CD4-positive, alpha-beta T cell treated with Interleukin-2 at 100 ng/mL for 4 hours (primary cell): ENCODE measurements at places on chromosomes 3 and 15.
A peak's percentile ranks its signal among the peaks of the same experiment; 100 is the strongest.

GRCh38 chr3:120741837-120742197, 499 bp downstream of the RABL3 start:
- DNase-seq = no peak

GRCh38 chr3:144114767-144115166, 143.1 kb downstream of the DIPK2A start:
- no peak for DNase-seq

DNA sequence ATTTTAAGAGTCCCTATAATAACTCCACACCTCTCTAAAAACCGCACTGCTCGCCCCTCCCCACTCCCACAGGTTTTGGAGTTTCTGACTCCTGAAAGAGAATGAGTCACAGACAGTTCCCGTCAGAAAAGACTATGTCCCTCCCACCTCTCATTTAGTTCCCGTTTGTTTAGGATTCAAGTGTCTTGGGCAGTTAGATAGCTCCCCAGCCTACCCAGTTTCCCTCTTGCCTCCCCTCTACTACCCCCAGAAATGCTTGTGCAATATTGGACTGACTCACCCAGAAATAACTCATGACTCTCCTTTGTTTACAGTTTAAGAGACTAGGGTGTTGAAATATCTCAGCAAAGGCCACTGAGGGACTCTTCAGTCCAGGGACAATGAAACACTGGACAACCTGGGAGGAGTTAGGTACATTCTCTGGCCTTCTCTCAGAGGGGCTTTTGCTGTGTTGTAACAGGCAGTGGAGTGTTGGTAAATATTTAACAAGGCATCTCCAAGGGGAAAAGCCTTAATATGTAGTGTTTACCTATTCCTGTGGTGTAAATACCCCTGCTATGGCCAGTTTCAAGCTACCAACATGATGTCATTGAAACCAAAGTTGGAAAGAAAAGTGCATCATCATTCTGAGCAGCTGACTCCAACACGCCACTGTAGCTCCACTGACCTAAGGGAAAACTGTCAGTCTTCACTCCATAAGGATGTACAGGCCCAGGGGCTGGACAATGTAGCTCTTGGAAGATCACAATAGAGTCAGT, 96.1 kb upstream of the CHD2 start:
- DNase-seq = peak; percentile 59

DNA sequence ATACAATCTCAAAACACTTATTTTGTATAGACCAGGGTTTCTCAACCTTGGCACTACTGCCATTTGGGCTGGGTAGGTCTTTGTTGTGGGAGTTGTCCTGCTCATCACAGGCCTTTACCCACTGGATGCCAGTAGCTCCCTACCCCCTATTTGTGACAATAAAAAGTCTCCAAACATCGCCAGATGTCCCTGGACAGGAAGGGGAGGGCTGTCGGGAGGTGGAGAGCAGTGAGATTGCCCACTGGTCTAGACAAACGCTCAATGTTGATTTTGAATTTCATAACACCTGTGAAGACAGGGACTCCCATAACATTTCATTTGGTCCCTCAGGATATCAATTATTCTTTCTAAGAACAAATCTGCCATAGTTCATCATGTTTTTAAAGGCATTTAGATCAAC, 151.7 kb upstream of the PTPRG start:
- no peak for DNase-seq

DNA sequence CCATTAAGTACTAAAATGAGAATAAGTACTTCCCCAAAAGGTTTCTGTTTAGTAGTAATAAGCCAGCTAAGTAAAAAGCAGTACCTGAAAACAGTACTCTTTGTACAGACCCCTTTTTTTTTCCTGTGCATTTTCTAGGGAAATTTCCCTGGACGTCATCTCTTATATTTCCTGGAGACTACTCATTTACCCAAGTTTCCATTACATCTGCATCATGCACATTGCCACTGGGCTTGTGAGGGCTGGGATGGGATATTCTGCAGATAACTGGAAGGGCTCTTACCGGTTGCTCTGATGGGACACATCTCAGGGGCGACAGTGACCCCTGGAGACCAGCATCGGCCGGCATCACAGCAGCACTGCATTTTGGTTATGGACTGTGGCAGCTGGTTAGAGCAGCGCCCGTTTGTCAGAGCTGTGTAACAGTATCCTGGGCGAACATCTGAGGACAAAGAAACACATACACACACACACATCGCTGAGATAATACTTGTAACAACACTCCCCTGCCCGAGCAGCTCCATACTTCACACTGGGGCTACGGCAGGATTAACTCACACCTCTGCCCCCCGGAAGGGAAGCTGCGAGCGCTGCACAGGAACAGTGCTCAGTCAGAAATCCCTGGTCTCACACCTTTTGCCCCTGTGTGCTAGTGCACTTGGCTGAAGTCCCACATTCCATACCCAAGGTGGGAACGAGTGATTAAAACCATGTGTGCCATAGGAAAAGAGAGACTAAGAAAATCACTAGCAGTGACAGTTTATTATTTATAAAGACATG, 124.9 kb downstream of the FBN1 start:
- DNase-seq = no peak

GRCh38 chr3:26894443-26894842, 271.9 kb downstream of the LRRC3B start:
- DNase-seq = no peak

DNA sequence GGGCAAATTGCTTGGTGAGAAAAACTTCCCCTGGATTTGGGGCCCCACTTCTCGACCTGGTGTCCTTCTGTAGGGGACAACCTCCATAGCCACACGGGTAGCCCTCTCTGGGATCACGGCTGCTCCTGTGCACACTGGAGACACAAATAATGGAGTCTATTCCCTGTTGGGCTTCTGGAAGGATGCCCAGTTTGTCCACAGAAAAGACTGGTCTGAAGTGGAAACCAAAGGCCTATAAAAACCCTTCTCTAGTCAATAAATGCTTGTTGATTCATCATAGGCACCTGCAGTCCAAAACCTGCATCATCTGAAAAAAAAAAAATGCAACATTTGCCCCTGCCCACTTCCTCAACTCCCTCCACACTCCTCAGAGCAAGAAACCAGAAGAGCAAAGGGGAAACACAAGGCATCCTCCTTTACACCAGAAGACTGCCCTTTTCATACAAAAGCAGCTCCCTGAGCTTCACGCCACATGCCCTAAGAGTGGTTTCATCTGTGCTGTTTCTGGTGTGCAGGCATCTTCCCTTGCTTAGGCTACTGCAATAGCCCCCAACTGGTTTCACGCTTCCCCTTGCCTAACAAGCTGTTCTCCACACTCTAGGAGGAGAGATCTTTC, 36.3 kb downstream of the SRGAP3 start:
- no peak for DNase-seq

- DNase-seq = no peak
Measured at GRCh38 chr3:132660811-132661070, 612 bp downstream of the UBA5 start.

GRCh38 chr15:31206386-31207181, 105.1 kb upstream of the TRPM1 start:
- no peak for DNase-seq

DNA sequence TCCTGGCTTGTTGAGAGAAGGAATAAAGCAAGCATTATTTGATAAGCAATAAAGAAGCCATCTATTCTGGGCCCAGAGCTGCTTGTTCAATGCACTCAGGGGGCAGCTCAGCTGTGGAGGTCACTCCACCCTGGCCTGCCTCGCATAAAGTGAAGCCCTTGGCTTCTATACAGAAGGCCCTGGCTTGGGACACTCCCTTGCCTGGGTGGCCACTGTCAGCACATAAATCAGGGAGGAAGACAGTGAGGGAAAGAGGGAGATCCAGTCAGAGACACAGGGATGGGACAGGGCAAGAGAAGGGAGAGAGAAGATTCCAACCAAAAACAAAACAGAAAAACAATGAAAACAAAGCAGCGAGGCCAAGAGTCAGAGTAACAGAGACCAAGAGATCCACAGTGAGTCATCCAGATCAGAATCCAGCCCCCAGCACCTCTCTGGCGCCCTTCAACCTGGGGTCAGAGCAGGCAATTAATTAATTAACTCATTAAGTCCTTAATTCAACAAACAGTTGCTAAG, 11.8 kb downstream of the INSYN1 start:
- no peak for DNase-seq

- DNase-seq = no peak
Measured at GRCh38 chr15:82699726-82700125, 9.9 kb downstream of the AP3B2 start.

GRCh38 chr3:163261618-163262017, 1765.0 kb downstream of the OTOL1 start:
- no peak for DNase-seq

- peak; percentile 72 for DNase-seq
Measured at GRCh38 chr3:56593455-56594158, 36.6 kb downstream of the CCDC66 start.

GRCh38 chr3:25038922-25039321, 389.1 kb upstream of the RARB start:
- no peak for DNase-seq

DNA sequence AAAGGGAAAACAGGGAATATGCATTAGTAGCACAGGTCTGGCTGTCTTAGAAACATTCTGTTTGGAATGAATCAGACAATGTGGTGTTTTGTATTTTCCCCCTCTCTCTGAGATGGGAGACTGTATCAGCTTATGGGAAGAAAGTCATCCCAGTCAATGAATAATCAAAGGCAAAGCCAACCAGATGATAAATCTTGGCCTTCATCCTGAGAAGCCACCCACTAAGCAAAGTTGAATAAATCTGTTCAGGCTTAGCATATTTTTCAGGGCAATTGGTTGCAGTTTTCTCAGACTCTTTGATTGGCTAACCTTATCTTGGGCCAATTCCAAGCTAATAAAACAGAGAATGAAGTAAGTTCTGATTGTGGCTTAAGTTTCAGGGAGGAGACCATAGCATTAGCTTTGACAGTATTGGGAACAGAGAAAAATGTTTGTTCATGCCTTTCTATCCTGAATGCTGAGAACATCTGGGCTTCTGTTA, 63.6 kb upstream of the ARL8B start:
- no peak for DNase-seq

GRCh38 chr15:62066663-62067447, at the start of gene C2CD4A:
Gene C2CD4A (plus strand): TSS chr15:62066977. CDS start chr15:62067614, 637 bp downstream.
- DNase-seq = peak; percentile 50

DNA sequence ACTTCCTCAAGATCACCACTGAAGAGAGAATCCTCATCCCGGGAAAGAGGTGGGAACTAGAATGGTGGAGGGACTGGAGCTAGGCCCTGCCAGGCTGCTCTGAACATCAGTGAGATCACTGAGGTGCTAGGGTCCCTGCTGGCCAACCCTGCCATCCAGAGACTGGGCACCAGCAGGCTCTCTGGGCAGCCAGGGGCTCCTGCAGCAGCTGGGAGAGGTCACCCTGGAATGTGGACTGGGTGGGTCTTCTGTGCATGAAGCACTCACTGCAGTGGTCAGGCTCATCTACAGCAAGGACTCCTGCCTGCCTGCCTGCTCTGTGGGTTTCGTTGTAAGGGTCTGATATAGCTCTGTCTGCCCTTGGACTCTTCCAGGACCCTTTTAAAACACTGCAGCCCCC, 24.9 kb downstream of the ALS2CL start:
- DNase-seq = no peak

DNA sequence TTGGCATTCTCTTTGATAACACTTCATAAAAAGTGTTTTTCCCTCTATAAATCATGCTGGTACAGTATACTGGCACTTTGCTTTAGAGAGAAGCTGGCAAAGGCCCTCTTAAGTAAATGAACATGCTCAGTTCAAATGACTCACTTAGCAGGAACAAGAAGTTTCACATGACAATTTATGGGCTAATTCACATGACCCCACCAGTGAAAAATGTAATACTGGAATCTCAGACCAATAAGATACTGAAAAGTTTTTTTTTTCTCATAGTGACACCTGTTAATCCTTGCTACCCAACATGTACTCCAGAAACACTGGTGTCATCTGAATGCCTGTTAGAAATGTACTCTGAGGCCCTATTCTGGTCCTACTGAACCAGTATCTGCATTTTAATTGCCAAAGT, 13.9 kb downstream of the BTBD1 start:
- no peak for DNase-seq

GRCh38 chr3:197406266-197406665, 107.9 kb upstream of the DLG1 start:
- DNase-seq = no peak

DNA sequence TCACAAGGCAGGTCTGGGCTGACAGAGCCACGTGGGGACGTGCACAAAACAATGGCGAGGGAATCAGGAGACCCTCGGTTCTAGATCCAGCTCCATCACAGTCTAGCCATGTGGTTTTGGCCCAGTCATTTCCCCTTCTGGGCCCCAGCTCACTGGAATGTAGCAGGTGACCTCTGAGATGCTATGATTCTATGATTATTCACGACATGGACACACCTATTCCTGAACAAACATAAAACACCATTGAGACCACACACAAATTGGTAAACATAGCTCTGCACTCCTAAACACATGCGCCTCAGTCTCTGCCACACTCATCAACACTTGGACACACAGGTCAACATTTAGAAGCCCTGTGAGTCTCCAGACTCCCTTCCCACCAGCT, 9.0 kb downstream of the IGDCC4 start:
- DNase-seq = no peak

GRCh38 chr15:78912316-78912715, 32.5 kb downstream of the CTSH start:
- DNase-seq = no peak

GRCh38 chr15:80825361-80826030, 46.3 kb downstream of the CEMIP start:
- DNase-seq = no peak
